ENCODE measurements at places on chromosomes 11 and 22. TPM values are rescaled to one million over a fixed set of nuclear protein-coding genes. Genes with fewer than 3 reads are reported as not detected.

Gene RAPSN
- 0.27 TPM for total RNA-seq

Gene CHADL
- total RNA-seq: 0.28 TPM

Gene RAB30
- total RNA-seq: 9.1 TPM

Gene PHF21B
- not detected for total RNA-seq

Gene SYT9
- 0.27 TPM for total RNA-seq

Gene PHOX2A
- not detected for total RNA-seq

Gene OR10A2
- not detected for total RNA-seq

Gene NRXN2
- total RNA-seq: 0.09 TPM

Gene BCL2L13
- total RNA-seq: 56.5 TPM

Gene LARGE1
- total RNA-seq: 3.6 TPM

Gene LMNTD2
- total RNA-seq: 0.36 TPM

Gene KRTAP5-9
- total RNA-seq: not detected

Gene OR8D4
- total RNA-seq: not detected

Gene MAJIN
- not detected for total RNA-seq

Gene MS4A6E
- not detected for total RNA-seq

Gene MS4A12
- not detected for total RNA-seq

Gene HOATZ
- not detected for total RNA-seq

Gene GCAT
- total RNA-seq: 31.3 TPM

Gene APOA4
- total RNA-seq: not detected

Gene RTCB
- 189 TPM for total RNA-seq

Gene DGCR6
- total RNA-seq: 0.90 TPM

Gene HEPN1
- total RNA-seq: 0.09 TPM

Gene KRTAP5-7
- not detected for total RNA-seq

Gene ACTN3
- total RNA-seq: 0.09 TPM

Gene B3GAT1
- 0.09 TPM for total RNA-seq

Gene TEX12
- total RNA-seq: 0.09 TPM

Gene DRD2
- total RNA-seq: not detected

Gene JHY
- total RNA-seq: 1.0 TPM

Gene CRYBB2
- total RNA-seq: 0.18 TPM

Gene MAPK8IP2
- total RNA-seq: 0.09 TPM

Gene BTBD18
- total RNA-seq: not detected

Gene OR52E8
- total RNA-seq: not detected

All from endothelial cell of coronary artery (primary cell).